ENCODE measurements at places on chromosomes 7 and 10.

GRCh38 chr7:151632750-151633515, 113.2 kb upstream of the RHEB start:
- DNase-seq, result peak; percentile 69

GRCh38 chr10:72087392-72087968, 871 bp downstream of the SPOCK2 start:
- DNase-seq, result peak; percentile 59

DNA sequence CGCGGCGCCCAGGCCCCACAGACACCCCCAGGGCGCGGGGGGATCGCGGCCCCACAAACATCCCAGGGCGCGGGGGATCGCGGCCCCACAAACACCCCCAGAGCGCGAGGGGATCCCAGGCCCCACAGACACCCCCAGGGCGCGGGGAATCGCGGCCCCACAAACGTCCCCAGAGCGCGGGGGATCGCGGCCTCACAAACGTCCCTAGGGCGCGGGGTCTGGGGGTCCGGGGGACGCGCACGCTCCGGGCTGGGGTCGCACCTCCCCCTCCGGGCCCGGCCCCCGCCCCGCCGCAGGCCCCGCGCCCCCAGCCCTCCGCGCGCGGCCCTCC, 382 bp downstream of the DIP2C start:
- DNase-seq, result no peak

- DNase-seq, result no peak
Measured at GRCh38 chr7:98995523-98996149, 117.3 kb downstream of the TRRAP start.

DNA sequence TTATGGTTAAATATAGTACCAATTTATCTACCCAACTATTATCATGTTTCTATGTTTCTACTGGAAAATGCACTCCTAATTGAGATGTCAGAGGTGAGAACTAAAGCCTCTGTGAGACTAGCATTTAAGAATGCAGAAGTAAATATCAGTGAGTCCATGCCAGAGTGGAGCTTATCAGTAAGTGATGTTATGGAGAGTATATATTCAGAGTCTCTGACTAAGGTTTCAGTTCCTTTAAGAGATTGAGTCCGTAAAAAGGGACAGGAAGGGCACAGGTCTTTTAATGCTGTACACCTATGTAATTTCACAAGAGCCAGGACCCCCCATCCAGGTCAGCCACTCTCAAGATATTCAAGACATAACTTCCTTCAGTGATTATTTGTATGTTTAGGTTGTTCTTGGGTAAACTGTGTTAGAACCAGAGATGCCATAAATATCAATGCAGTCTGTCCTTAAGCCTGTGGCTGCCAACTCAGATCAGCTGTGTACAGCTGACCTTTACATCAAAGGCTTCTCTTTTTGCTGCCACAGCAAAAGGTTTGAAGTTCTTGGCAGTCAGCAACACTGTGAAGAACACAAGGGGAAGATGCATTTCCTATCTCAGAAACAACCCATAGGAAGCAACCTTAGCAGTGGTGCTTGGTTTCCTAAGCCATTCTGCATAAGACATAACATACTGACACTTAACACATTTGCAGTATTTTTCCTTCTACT, 244.8 kb downstream of the BICC1 start:
- no peak for DNase-seq

GRCh38 chr10:58856508-58857240, 319.8 kb upstream of the PHYHIPL start:
- no peak for DNase-seq

- DNase-seq, result no peak
Measured at GRCh38 chr10:30233186-30233959, 115.7 kb downstream of the MTPAP start.

DNA sequence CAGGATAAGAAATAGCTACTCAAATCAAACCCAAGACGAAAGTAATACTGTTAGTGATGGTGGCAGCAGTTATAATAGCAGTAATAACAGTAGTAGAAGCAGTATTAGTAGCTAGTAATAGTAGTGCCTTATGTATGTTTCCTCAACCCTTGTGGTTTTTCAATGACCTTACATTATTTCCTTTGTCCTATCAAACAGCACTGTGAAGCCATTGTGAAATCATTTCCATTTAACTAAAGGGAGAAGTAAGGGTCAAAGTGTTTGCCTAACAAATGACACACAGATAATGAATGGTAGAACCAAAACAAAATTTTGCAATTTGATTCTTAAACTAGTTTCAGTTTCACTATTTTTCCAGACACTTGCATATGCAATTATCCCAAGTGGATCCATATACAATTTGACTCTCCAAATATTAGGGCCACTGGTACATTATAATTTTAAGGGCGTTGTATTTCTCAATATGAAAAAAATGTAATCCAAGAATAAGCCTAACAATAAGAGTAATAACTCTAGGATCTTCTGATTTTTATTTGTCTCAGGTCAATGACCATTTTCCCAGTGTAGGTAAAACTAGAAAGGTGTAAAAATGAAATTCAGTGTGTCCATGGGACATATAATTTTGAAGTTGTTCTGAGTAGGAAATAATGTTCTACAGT, 33.7 kb upstream of the TMEM26 start:
- no peak for DNase-seq

DNA sequence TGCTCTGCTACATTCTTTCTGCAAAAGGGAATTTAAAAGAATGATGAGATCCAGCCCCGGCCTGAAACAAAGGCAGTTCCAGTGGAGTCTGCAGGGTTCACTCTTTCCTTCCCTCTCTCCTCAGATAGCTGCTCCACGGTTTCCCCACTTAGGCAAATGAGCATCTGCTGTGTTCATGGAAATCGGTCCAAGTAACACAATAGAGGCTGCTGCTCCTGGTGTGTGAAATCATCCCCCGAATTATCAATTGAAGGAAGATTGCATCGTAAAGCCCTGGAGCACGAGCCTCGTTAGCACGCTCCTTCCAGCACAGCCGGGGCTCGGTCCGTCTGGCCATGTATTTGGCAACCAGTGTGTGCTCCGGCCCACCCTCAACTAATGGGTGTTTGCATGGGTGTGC, 108.3 kb upstream of the DPP6 start:
- DNase-seq, result peak; percentile 61

DNA sequence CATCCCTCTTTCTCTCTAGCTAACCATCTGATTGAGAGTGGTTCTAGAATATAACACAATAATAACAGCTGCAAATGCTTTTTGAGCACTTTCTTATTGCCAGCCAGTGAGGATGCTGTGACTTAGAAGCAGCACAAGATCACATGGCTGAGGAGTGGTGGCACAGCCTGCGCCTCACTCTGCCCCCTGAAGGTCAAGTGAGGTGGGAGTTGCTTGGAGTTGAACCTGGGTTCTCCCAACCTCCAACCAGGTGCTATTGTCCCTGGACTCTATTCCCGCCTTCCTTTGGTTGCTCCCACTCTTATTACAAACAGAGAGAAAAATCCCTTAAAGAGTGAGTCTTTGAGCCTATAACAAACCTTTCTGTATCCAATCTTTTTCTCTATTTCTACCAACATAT, 280.3 kb upstream of the PODXL start:
- no peak for DNase-seq

DNA sequence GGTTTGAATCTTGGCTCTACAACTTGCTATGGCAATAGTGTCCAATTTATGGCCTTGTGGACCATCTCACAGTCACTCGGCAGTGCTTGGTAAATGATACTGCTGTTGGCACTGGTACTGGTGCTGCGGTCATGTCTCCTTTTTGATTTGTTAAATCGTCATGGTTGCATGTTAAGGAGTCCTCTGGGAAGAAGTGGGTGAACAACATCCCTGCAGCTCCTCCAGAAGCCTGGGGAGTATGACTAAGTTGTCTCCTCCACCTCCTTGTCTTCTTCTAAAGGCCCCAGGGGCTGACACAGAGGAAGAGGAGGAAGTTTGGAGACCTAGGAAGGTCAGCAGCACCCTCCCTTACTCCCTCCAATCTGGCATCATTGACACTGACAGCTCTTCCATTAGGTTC, 8.5 kb downstream of the ITPRIP start:
- DNase-seq, result peak; percentile 40

DNA sequence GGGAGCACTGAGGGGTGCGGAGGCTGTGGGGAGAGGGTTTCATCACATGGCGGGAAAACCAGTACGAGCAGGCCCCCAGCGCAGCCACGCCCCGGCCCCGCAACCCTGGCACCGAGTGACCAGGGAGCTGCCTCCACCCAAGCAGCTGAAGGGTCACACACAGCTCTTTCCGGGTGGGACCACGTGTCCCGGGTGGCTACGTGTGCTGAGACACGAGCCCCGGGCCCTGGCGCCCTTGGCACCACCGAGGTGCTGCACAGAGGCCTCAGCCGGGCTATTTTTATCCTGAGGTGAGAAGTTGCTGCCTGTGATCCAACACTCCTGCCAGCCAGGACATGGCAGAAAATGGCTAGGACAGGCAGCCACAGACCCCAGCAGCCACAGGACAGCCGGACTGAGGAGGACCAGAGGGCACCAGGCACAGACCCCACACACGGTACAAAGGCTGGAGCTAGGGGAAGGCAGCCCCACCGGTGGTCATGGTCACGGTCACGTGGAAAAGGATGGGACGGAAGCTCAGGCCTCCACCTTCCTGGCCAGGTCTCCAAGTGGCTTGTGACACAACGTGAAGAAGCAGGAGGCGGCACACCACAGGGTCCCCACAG, 223.7 kb downstream of the MAD1L1 start:
- DNase-seq, result no peak

DNA sequence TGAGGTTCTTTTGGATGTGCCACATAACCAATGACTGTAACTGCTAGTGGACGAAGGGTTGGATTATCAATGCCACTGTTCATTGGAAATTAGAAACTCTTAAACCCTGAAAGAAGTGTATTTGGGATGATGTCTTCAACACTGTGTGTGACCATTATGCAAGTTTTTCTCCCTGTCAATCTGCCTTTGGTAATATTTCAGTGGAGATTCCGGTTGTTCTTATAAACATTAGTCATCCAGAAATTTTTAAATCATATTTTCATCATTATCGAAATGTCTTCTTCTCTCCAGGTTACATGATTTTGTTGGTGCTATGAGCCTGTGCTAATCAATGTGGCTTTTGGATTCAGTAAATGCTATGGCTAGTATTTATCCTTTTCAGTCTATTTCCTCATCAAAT, 61.7 kb upstream of the KLF6 start:
- no peak for DNase-seq

GRCh38 chr7:157514306-157514705, 177.5 kb downstream of the DNAJB6 start:
- DNase-seq, result no peak

DNA sequence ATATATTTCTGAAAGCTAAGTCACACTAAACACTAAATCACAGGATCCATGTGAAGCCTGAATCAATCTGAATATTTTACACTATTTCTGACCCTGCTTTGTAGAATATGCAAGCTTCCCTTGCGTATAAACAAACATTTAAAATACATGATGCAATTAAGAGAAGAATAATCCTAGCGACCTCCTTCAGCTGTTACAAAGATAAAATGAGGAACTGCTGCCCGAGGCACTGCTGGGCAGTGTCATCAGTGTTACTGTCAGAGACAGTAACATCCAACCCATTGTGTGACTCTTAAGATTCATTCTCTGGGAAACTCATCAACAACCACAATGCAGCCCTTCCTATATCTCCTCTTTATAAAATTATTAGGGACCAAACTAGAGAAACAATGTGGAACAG, 61.6 kb downstream of the COBL start:
- no peak for DNase-seq

DNA sequence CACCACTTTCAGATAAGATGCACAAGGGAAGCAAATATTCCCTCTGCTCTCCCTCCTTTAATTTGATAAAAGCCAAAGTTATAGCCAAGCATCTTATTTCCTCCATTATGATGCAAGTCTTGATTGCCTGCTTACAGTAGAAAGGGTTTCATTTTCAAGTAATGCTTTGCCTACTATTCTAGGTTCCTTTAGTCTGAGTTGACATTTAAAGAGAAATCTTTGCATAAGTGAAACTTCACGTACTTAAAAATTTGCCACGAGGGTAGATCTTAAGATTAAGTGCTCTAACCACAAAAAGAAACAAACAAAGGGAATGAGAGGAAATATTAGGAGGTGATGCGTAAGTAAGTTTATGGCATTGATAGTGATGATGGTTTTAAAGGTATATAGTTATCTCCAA, 78.1 kb upstream of the VWDE start:
- no peak for DNase-seq

GRCh38 chr7:40965774-40966173, 737.1 kb downstream of the INHBA start:
- no peak for DNase-seq

DNA sequence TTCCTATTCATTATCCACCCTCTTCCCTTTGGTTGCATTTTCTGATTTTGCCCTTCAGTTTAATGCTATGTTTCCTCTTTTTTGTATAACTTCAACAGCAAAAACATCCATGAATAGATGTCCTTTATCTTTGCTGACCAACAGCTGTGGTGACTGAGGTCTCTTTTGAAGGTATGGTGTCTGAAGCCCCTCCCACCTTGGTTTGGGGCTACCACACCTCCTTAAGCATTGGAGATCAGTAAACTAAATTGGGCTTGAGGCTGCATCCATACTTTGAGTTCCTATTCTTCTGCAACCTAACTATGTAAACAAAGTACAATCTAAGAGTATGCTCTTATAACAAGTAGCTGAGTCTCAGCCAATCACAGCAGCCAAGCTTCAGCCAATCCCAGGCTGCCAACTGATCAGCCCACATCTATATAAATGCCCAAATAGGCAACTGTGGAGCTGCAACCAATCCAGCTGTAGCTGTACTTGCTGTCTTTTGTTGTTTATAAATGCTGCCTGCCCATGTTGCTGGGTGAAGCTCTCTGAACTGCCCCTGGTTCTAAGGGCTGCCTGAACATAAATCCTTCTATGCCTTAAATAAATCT, 69.4 kb upstream of the PDLIM1 start:
- no peak for DNase-seq

- no peak for DNase-seq
Measured at GRCh38 chr7:39192476-39192875, 214.8 kb downstream of the POU6F2 start.

GRCh38 chr10:84360637-84361365, 32.4 kb downstream of the CCSER2 start:
- DNase-seq, result peak; percentile 11

DNA sequence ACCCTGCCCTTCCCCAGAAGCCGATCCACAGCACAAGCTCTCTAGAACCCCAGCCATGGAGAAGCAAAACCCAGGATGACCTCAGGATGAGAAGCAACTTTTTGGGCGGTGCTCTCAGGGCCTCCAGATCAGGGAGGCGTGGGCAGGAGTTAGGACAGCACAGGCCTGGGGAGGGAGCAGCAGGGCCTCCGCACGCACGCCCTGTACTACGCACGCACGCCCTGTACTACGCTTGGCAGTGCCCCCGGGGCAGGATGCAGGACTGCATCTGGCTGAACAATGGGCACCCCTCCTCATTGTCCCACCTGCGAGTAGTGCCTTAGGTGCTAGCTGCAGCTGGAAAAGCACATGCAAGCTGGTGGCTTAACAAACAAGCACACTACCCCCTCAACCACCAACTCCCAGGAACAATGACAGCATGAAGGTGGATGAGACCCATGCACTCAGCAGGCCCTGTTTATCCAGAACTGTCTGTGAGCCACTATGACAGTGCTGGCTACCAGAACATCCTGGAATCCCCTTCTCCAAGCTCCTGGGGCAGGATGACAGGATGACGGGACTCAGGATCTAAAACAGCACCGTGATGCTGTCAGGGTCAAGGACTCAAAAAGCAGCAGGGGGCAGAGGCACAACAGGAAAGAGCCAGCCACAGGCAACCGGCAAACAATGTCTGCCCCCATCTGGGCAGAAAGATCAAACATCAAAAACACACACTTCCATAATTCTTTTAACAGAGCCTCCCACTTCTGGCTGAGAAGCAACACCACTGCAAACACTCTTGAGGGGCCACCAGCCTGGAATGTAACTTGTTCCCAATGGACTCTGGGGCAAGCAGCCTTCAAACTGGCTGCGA, 11.8 kb downstream of the PODXL start:
- peak; percentile 44 for DNase-seq

- no peak for DNase-seq
Measured at GRCh38 chr10:14470920-14471319, 140.2 kb upstream of the FRMD4A start.

Data from retina (tissue), 1 donor.